ENCODE measurements at places on chromosomes 2 and 18. TPM values are rescaled to one million over a fixed set of nuclear protein-coding genes. Genes with fewer than 3 reads are reported as not detected.

LONRF2 gene
- total RNA-seq = 2.5 TPM

TMEM150A gene
- 13.9 TPM for total RNA-seq

CAPN14 gene
- total RNA-seq = 0.07 TPM

TYW5 gene
- total RNA-seq = 9.3 TPM

IKZF2 gene
- total RNA-seq = 0.29 TPM

RFTN2 gene
- 0.01 TPM for total RNA-seq

SALL3 gene
- not detected for total RNA-seq

ALPP gene
- 0.75 TPM for total RNA-seq

SOCS6 gene
- 32.6 TPM for total RNA-seq

TMEM169 gene
- total RNA-seq = 0.18 TPM

PGAP1 gene
- total RNA-seq = 2.9 TPM

MYO5B gene
- 10.0 TPM for total RNA-seq

CFAP210 gene
- total RNA-seq = 0.80 TPM

POLR1A gene
- total RNA-seq = 24.3 TPM

Measured in A549 treated with CORT108297 at 1 μM for 4 hours (cell line).